AG10803 (cell line): ENCODE measurements at places on chromosomes 5 and 9.
A peak's percentile ranks its signal among the peaks of the same experiment; 100 is the strongest.

- DNase-seq: no peak
Observed at GRCh38 chr9:117815948-117816347, 111.7 kb downstream of the TLR4 start.

GRCh38 chr5:171207256-171207847 is 101.7 kb upstream of the TLX3 start:
- DNase-seq: peak; percentile 55

DNA sequence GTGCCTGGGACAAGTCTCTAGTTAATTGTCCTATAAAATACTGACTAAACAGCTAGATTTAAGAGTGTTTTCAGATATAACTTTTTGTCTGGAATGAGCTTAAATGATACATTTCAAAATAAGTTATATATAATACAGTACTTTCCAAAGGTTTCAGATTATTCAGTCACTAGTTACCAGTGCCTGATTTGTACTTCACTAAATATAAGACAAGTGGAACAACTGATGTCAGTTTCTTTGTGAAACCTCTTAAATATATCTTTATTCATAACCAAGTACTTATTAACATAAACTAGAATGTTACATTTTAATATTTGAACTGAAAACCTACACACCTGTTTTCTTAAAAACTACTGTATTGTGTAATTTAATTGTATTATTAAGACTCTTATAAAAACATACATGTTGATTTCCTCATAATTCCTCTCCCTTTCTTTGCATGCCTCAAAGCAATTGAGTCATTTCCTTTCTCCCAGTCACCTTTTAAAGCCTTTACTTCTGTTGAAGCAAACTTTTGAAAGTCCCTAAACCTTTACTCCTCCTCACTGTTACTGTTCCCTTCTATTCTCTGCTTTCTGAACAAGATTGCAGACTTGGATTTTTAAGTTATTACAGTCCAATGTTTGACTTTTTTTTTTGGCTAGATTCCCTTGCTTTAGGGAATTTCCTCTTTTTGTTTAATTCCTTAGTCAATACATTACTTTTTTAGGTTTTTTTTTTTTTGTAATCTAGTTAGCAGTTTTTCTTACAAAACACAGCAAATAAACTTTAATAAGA is 8.7 kb upstream of the SEMA6A start:
- no peak for DNase-seq

- DNase-seq: peak; percentile 81
Observed at GRCh38 chr5:154860123-154860522, 1.7 kb downstream of the CNOT8 start.

DNA sequence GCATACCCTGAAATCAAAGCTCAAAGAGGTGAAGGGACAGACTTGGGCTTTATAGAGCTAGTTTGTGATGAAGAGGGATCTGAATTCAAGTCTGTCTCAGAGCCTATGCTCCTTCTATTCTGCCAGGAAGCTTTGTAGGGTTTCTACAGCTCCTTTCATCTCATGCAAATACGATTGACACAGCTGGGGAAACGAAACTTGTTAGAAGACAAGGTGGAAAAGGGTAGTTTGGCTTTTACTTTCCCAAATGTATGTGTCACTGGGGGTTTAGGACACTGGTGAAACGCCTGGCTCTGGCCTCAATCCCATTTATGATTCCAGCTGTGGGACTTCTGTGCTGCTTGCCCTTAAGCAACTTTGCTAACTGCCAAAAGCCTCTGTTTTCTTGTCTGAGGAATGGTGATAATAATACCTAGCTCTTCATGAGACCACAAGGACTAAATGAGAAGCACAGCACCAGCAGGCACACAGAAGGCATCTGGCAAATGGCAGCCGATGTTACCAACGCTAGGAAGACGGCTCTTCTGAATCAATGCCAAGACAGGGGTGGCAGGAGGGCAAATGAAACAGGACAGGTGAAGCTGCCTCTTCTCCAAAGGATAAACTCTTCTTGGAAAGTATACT is 70.3 kb upstream of the EQTN start:
- no peak for DNase-seq

GRCh38 chr9:136045595-136046553 is 49.2 kb downstream of the NACC2 start:
- DNase-seq: peak; percentile 78

DNA sequence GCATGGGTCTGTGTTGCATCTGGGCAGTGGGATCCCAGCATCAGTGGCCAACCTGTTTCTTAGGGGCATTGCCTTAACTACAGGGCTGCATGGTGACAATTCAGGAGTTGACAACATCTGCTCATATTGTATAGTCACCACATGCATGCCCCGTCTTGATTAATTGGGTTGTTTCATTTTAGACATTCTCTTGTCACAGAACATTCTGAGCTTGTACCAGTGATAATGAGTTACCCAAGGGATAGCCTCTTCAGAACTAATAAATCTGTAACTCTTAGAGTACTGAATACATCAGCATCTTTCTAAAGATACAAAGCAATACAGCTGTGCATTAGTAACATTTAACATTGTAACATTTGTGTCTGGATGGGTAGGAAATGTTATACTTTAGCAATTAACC is 426.5 kb upstream of the CD180 start:
- no peak for DNase-seq

GRCh38 chr5:68898951-68899471 is 194.8 kb upstream of the SLC30A5 start:
- DNase-seq: peak; percentile 77

GRCh38 chr5:173055722-173055982 is 500 bp upstream of the CREBRF start:
- no peak for DNase-seq

DNA sequence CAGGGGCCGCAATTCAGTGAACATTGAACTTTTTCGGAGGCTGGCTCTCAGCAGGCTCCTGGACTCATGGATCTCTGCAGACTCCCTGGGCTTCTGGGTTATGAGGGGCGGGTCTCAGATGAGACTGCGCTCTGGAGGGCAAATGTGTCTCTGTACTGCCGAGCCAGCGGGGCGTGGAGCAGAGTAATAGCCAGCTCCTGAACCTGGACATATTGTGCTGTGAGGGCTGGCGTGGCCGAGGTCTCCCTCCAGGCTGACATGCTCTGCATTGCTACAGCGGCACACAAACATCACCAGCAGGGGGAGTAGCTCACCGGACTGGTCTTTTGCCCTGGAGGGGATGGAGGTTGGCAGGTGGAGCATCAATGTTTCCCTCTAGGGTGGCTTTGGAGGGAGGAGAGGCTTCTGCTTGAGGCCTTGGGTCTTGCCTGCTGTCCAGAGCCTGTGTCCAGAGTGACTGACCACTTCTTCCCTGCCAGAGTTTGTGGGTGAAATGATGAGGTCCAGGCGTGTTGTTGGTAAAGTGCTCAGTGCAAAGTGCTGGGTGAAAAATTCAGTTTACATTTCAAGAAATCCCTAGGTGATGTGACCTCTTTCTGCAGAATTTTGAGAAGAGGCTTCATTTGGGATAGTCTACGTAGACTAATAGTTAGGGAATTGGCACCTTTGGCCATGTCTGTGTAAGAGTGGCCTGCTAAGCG is 10.9 kb upstream of the GADD45G start:
- no peak for DNase-seq

GRCh38 chr5:95956021-95956899 is 5.4 kb downstream of the ELL2 start:
- peak; percentile 82 for DNase-seq

GRCh38 chr9:88722753-88723152 is 187.8 kb downstream of the NXNL2 start:
- no peak for DNase-seq

DNA sequence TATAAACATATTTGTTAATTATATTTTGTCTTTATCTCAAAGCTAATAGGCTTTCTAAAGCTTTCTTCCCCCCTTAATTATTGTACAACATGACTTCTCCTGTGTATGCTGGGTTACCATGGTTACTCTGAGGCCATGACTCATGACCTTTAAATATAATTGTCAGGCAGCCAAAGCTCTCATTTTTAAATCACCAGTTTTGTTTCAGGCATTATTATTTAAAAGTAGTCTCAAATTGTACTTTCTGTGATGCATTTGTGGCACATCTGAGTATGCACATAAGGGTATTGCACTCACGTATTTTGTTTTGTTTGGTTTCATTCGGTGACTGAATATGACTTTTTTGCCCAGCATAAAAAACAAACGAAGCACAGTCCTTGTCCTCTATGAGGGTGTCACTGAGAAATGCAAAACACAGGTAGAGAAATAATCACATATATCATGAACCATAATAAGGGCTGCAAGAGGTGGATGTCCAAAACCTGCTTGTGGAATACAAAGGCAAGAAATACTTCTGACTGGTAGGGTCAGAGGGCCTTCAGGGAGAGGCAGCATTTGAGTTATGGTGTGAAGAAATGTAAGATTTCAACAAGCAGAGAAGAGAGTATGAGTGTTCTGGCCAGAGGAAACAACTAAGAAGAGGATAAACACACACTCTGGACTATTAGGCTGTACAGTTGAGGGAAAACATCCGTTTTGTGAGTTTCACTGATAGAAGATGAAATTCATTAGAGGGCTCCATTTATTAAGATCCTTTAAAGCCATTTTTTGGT is 2.1 kb downstream of the CCDC192 start:
- DNase-seq: peak; percentile 69
